ENCODE measurements at places on chromosomes 13 and 19.

DNA sequence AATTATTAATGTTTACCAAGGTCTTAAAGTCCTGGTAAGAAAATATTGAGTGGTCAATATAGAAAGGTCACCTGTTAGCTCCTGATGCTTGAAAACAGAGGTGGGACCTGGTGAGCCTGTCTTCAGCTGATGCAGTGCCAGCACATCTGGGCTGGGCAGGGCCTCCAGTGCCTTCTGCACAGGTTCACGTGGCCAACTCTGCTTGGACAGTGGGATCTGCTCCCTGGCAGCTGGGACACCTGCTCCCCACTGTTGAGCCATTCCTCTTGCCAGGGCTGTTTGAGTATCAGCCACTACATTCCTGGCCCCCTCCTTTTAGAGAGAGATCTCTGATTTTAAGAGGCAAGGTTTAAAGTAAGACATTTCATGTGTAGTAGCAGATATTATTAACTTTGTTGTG is 135.0 kb downstream of the TM9SF2 start:
- DNase-seq = no peak

DNA sequence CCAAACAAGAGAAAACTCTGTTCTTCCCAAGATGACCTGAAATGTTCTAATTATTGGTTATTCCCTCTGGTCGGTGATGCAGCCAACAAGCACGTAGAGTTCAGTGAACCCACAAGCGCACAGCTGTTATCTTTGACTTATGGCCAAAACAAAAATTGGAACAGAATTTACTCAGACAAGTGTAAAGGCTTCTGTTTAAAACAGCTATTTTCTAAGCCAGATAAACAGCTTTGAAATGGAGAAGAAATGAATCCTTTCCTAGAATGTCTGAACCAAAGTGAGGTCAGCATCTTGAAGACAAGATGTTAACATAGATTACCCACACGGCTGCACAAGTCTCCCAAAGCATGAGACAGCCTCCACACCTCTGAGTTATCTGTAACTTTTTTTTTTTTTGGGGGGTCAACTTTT is 669.2 kb downstream of the DIAPH3 start:
- DNase-seq = no peak

GRCh38 chr19:41951686-41952172 is 7.4 kb downstream of the RABAC1 start:
- peak; percentile 90 for DNase-seq

GRCh38 chr13:44920013-44920412 is 69.3 kb downstream of the NUFIP1 start:
- DNase-seq = no peak

DNA sequence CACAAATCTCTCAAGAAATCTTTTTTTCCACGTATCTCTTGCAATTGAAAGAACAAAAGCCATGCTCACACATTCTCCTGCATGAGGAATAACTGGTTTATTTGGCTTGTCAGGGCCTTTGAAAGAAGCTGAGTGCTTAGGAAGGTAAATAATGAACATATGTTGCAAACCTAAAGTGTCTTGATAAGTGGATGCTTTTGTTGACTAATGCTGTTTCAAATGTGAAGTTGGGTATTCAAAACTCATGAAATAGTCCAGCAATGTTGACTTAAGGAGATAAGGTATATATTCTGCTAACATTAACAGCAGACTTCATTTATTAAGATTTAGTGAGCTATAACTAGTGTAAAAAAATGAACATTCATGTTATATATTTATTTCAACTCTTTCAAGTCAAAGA is 1792.7 kb upstream of the MIR17HG start:
- no peak for DNase-seq

DNA sequence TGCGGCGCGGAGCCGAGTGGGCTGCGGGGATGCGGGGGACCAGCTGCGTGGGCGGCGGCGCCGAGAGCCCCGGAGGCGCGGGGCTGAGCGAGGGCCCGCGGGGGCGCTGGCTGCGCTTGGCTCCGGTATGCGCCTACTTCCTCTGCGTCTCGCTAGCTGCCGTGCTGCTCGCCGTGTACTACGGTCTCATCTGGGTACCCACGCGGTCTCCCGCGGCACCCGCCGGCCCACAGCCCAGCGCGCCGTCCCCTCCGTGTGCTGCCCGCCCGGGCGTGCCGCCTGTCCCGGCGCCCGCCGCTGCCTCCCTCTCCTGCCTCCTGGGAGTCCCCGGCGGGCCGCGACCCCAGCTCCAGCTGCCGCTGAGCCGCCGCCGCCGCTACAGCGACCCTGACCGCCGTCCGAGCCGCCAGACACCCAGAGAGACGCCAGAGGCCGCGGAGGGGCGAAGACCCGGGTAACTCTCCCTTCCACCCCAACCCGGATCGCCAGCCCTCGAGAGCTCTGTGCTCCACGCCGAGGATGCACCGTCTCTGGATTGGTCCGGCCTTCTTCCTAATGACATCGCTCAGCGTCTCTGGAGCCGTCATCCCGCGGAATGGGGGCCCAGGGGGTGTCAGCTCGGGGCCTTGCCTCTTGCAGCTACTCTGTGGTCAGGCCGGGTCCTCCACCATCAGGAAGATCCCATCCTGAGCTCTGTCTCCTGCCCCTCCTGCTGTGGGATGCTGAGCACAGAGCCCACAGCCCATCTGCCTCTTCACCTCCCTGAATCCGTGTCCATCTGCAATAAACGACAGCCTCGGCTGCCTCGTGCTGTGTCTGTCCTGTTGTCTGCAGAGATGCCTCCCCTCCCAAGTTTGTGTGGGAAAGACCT is 441 bp downstream of the INAFM1 start:
- peak; percentile 46 for DNase-seq

- DNase-seq = no peak
These were observed 21.8 kb upstream of the RBM26 start for GRCh38 chr13:79427883-79428282.

- no peak for DNase-seq
These were observed 2.6 kb upstream of the DHRS12 start for GRCh38 chr13:51806566-51806965.

DNA sequence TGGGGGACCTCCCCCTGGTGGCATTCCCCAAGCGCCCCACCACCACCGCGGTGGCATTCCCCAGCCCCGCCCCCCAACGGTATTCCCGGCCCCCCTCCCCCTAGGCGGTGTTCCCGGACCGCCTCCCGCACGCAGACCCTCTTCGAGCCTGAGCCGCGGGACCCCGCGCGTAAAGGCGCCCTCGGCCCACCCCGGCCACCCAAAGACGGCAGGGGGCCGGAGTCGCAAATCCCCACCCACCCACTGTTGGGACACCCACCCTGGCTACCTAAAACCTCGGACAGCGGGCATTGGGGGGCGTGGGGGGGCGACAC is 22.4 kb downstream of the OLFM2 start:
- DNase-seq = no peak

DNA sequence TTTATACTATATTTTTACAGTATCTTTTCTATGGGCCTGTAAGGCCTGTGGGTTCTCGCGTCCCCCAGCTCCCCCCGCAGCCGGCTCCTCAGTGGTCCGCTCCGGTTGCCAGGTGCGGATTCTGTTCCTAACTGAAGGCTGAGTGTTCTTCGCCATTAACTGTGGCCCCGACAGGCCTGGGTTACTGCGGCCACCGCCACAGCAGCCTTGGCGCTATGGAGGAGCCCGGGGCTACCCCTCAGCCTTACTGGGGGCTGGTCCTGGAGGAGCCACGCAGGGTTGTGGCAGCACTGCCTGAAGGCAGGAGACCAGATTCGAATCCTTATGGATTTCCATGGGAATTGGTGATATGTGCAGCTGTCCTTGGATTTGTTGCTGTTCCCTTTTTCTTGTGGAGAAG is 45.8 kb downstream of the SPRYD7 start:
- DNase-seq = no peak

DNA sequence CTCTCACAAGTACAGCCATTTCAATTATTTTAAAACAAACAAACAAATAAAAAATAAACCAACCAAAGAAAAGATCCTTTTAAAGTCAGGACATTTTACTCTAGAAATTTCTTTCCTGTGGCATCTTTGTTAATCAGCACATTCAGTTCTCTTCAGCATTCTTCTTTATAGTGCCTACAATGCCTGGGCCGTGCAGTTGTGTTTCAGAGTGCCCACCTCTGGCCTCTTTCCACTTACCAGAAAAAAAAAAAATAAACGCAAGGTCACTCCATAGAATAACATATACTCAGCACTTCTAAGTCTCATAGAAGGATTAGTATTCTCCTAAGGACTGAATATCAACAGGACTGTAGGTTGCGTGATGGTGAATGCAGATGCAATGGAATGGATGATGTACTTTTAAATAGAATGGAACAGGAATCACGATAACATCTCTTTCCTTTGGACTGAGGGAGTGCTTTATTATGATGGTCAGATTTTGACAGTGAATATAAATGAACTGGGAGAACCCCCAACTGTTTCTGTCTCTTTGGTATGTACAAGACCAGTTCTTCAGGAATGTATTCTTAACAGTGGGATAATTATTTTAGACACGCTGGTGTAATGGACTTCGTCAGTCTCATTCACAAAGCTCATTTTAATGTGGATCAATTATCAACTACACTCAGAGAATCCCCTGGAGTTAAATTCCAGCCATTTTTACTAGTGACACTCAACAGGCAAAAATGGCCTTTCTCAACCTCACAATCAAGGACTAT is 125.0 kb upstream of the NBEA start:
- no peak for DNase-seq

DNA sequence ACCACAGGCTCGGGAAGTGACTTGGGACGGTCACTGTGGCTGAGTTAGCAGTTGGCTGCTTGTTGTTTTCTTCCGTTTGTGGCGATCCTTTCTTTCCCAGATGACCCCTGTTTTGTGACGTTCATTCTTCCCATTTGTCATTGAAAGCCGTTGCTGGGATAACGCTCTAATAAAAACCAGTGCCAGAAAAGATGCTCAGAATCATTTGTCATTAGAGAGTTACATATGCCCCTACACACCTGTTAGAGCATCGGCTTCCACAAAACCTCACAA is 39.3 kb upstream of the MCF2L start:
- DNase-seq = no peak

GRCh38 chr13:42746866-42747265 is 34.5 kb upstream of the FAM216B start:
- DNase-seq = no peak
